ENCODE measurements at places on chromosomes 1 and 21.

DNA sequence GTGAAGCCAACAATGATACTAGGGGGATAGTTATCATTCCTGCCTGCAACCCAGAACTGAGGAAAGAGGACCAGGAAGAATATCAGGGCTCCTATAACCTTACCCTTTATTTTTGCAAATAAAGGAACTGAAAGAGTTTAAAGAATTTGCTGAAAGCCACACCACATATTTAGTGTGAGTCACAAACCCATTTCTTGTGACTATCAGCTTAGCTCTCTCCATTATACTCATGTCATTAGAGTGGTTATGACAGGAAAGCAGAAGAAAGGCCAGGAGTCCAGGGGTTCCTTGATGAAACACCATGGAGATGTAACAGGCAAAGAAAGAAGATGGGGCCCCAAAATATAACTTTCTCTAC, 141.1 kb upstream of the SAMSN1 start:
- DNase-seq: no peak

DNA sequence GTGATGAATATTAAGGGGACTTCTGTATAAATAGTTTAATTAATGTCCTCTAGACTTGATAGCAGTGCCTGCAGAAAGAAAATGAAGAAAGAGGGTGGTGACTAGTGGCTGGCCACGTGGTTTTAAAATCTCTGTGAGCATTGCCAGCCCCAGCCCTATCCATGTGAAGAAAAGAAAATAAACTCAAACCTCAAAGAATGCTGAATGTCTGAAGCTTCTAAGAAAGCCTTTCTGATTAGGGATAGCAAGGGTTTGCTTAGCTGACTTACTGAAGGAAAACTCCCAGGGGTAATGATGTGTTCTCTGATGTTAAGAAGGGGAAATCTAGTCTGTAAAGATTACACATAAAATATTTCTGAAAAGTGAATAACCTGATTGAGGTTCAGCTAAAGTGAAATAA, 31.8 kb downstream of the ADGRL2 start:
- no peak for DNase-seq

DNA sequence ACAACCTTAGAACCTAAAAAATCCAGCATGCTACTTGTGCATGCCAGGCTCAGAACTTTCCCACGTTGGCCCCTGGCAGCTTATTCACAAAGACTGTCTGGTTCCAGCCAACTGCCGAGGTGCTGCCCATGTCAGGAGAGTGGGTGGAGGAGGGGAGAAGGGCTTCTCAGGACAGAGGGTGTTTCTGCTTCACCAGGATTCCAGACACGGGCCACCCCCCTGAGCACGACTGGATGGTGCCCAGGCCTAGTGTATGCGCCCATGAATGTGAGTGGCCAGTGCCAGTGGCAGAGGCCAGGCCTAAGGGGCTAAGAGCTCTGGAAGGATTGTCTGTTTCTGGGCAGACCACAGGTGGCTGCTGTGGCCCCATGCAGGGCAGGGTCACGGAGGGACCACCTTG, 148.2 kb upstream of the COL6A1 start:
- DNase-seq: no peak

DNA sequence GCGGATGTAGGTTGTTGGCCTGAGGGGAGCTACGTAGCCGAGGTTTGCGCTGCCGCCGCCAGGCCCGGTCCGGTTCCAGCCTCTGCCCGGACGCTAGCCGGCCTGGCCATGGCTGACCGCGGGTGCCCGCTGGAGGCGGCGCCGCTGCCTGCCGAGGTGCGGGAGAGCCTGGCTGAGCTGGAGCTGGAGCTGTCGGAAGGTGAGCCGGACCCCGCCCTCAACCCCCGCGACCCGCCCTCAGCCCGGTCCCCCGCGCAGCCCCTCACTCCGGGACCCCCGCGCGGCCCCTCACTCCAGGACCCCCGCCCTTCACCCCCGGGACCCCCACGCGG, 299 bp downstream of the DIP2A start:
- DNase-seq: no peak

- DNase-seq: no peak
Measured at GRCh38 chr1:158101927-158102326, 78.8 kb upstream of the CD1D start.

GRCh38 chr21:14265023-14265422, 49.1 kb downstream of the RBM11 start:
- no peak for DNase-seq

- no peak for DNase-seq
Measured at GRCh38 chr1:159955456-159955855, 1.4 kb upstream of the SLAMF9 start.

DNA sequence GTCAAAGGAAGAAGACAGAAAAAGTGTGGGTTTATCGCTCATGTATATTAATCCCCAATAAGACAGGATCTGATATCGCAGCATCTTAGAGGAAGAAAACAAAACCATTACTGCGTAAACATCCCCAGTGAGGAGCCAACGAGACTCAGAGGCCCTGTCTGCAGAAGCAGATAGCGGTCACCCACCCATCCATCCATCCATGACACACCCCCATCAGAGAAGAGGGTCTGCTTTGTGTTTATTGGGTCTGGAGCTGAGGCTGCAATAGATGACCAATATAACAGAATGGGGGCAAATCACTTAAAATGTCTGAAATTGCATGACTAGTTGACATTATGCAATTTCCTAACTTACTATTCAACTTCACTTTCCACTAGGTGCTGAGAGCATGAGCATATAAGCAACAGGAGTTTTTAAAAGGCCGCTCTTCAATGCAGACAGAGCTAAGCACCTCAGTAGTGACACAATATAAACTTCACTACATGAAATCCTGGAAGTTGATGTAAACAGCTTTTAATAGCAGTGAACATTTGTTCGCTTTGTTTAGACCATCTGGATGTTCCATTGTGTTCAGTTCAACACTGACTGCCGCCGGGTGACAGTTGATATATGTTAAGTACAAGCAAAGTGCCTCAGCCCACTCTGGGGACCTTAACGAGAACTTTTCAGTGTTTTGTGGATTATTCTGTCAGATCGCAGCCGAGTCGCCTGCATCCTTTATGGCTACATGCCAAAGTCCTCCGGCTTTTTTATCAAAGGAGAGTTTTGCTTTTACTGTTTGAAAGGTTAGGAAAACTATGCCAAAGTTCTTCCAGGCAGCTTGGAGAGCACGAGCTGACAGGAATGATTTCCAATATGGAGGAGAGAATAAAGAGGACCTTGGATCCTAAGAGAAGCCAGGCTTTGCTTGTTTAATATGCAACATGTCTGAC, 167.5 kb downstream of the ZNF281 start:
- DNase-seq: no peak

DNA sequence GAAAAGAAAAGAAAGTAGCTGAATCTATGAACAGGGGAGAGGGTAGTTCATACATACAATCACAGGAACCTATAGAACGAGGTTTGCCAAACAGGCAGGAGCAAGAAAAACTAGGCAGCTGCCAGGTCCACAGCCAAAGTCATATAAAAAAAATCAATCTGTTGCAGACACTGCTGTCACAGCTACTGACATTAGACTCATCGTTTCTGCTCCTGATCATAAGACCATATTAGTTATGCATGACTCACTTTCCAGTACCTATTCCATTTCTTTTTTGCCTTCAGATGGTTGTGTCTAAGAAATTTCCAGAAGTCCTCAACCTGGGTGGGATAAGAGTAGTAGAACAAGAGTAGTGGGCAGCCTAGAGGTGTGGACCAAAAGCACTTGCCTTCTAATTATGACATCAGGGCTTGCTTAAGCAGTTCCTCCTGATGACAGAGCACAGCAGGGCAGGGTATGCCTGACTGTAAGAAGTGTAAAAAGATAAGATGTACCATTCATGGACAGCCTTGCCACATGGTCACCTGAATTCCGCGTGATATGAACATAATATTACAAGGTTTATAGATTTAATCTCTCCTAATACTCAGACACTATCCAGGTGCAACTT, 323.2 kb upstream of the SGIP1 start:
- no peak for DNase-seq

DNA sequence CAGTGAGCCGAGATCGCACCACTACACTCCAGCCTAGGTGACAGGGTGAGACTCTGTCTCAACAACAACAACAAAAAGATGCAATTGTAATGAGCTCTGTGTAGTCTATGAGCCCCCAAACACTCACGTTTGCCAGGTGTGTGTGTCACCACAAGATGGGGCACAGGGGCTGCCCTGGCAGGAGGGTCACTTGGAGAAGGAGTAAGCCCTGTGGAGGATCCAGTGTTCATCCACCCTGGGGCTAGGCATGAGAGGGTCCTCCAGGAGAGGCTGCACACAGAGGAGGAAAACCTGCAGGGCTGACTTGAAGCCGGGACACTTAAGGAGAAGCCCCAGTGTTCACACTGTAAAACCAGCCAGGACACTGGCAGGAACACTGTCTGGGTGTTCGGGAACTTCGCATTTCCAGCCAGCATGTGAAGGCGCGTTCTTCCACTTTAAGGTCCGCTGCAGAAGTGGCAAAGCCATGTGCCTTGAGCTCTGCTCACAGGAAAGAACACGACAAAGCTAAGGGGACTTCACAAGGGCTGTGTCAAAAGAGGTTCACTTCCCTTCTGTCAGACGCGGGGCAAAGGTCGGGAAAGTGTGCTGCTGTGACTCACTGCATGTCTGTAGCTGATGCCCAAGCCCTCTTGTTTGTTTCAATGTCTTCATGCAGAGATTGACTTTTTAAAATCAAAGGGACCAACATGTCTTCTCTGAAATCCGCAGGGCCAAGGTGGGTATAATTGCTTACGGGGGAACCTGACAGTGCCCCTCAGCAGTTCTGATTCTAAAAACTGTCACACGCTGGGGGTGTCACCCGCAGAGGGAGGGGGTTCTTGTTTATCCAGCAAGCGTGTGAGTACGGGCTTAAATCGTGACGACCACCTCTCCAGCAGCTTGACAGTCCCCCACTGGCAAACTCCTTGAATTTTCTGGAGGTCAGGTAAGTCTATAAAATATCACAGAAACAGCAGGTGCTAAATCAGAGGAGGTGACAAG, 102.8 kb downstream of the RIPK4 start:
- no peak for DNase-seq

GRCh38 chr21:36452281-36452825, 27.6 kb downstream of the CLDN14 start:
- DNase-seq: no peak

GRCh38 chr1:157652859-157653493, 47.6 kb downstream of the FCRL3 start:
- no peak for DNase-seq

DNA sequence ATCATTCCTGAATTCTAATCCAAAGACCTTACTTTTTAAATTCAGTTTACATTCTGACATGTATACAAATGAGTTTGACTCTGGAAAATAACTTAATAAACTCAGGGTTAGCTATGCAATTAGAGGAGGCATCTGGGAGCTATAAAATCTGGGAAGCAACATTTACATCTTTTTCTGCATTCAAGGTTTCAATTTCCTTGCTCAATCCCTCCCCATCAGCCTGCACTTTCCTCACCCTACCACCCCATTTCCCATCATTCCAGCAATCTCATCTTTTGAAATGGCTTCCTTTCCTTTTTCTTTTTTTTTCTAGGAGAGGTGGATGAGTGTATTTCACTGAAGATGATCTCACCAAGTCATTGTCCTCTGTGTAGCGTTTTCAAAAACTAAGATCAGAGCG, 65.3 kb upstream of the BEND5 start:
- no peak for DNase-seq

DNA sequence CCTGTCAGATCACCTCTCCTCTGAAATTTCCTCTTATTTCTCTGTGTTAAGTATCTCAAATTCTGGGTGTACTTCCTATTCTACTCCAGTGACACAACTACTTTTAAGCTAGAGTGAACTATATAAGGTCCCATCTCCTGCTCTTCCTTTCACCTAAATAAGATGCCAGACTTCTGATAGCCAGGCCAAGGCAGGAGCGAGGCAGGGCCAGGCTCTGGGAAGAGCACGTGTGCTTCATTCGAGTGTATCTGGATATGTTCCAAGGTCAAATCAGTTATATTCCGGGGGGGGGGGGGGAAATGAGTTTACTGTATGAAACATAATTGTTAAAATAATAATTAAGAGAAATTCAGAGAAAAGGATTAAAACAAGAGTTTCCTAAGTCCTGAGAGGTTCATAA, 60.1 kb downstream of the LRRC71 start:
- no peak for DNase-seq

GRCh38 chr1:67889953-67890567, 56.8 kb upstream of the GNG12 start:
- DNase-seq: no peak

DNA sequence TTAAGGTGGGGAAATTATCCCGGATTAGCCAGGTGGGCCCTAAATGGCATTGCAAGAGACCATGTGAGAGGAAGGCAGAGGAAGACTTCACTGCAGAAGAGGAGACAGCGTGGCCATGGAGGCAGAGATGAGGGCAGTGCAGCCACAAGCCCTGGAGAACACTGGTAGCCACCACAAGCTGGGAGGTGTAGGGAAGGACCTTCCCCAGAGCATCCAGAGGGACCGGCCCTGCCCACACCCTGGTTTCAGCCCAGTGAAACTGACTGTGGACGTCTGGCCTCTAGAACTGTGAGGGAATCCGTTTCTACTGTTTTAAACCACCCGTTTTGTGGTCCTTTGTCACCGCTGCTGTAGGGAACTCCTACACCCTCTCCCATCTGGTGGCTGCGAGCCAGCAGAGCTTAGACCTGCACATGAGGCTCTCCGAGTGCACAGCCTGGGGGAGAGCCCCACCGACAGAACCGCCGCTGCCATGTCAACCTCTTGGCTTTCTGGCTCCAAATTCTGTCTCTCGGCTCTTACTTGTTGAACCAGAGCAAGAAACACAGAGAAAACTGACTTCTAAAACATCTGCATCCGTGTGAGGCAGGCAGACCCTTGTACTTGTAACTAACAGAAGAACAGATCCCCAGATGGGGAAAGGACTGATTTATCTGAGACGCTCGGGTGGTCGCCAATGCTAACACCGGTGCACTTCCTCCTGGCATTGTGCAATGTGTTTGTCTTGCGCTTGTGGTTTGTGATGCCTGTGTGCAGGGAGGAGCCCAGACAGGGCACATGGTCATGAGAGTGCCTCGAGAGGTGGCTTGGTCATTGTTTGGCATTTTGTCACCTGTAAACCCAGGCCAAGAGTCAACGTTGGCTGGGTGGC, 90.8 kb upstream of the TMPRSS2 start:
- DNase-seq: no peak

DNA sequence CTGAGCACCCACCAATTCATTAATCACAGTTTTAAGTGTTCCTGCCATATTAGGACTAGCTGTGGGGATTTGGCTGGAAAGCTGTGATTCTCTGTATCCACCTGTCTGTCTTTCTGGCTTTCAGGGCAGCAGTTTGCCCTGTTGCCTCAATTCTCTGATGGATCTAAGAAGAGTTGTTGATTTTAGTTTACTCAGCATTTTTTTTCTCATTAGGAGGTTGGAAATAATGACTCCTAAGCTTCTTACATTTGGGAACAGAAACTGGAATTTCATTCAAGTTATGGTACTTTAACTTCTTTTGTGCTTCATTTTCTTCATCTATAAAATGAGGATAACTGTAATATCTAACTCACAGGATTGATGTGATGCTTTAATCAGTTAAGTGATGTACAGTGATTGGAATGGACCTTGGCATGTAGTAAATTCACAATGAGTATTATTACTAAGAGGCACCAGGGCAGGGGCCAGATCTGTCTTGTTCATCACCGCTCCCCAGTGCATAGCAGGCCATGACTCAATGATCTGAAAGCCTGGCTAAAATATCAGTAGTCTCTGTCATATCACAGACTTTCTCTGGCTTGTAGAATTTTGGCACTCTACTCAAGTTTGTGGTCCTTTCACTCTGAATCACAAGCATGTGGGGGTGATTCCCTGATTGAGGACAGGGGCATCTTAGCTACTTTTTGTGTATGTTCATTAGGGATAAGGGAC, 51.4 kb upstream of the GREM2 start:
- no peak for DNase-seq

- no peak for DNase-seq
Measured at GRCh38 chr21:33562389-33562788, 19.6 kb downstream of the SON start.

All from stimulated activated CD8-positive, alpha-beta memory T cell treated with anti-CD3 and anti-CD28 coated beads, Interleukin-4, amount 100 ng/mL, for 1 hour (primary cell).